Suppressor macrophage (primary cell): ENCODE measurements at places on chromosomes 2 and 18.

GRCh38 chr18:9858642-9859041, 27.1 kb upstream of the TXNDC2 start:
- DNase-seq, result no peak

DNA sequence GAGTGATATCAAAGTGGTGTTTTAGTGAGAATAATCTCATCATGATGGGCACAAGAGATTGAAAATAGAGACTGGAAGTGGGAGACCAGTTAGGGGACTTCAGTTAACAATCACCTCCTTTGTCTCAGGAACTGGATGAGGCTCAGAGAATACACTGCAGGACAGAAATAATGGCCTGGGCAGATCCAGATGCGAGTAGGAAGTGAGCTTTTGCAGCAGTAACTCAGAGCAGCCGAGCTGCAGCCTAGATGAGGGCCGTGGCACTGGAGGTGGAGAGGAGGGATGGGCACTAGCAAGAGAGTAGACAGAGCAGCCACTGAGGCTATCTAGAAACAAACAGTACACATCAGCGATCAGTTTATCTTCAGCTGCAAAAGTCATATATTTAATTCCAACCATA, 48.6 kb downstream of the CYB5A start:
- no peak for DNase-seq

- peak; percentile 21 for DNase-seq
Measured at GRCh38 chr2:71995067-71995665, 152.5 kb downstream of the CYP26B1 start.

- DNase-seq, result peak; percentile 5
Measured at GRCh38 chr2:239192456-239192855, 208.4 kb downstream of the HDAC4 start.

DNA sequence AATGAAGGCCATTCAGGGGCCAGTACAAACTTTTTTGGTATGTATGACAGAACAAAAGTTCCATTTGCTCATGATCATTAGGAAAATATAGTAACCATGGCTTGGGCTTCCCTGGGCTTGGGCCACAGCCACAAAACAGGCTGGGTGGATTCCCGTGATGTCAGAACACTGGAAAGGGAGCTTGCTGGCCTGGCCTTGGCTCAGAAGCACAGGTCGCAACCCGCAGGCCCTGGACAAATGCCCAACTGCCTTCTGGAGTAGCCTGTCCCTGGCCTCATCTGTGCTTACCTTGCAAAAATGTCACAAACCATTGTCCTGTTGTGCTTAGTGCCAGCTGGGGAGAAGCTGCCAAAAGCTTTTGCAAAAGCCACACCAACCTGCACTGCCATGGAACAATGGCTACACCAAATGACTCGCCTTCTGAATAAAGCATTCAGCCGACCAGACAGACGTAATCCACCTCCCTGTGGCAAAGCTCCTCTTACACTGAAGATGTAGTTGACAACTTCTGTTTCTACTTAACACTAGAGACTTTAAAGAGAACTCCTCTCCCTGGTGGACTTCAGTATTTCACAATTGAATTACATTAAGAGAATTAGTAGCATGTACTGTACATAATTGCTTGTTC, 125.5 kb downstream of the ANKRD44 start:
- peak; percentile 48 for DNase-seq

DNA sequence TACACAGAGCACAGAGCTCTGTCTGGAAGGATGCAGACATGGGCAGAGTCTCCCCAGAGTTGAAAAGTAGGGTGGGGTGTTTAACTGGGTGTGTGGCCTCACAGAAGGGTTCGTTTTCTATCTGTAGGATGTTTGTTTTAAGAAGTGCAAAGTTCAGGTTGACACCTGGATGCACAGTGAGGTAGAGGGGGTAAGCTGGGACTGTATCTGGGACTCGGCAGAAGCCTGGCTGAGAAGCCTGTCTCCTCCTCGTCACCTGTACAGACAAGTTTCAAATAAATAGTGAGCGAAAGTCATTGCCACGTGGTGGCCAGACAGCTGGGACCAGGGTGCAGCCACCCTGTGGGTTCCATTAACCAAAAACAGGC, 145.9 kb downstream of the KLHL29 start:
- DNase-seq, result no peak

GRCh38 chr2:134433979-134434378, 180.1 kb downstream of the MGAT5 start:
- DNase-seq, result no peak
